Substantia nigra (tissue), 51 donors: ENCODE measurements at places on chromosomes 2 and 18.

DNA sequence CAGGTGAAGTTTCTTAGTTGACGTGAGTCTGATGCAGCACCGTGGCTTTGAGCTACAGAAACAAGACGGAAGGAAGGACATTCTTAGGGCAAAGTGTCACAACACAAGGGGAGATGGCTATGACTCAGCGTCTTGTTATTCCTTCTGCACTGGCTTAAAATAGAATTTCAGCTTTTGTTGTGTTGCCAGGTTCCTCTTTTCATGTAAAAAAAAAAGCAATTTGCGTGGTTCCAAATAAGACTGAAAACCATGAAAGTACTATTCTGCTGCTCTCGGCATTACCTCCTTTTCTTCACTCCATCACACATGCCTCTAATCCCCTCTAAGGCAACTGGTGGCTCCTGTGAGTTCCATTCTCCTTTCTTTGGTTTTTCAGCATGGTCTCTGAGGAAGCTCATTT lies 150.1 kb downstream of the ANTXR1 start:
- DNase-seq: no peak

DNA sequence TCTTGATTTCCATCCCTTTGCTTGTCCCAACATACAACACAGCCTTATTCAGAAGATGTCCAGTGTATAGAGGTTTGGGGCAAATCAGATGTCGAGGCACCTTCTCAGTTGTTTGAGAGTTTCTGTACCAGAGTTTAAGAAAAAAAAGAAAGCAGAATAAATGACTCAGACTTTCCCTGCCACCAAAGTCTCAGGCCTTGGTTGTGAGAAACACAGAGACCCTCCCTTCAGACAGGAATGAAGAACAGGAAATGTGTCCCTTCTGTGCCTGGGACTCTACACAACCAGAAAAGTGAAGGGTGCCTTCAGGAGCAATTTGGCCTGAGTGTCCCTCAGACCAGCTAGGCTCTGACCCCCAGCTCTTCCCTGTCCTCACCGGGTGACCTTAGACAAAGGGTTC lies 37.3 kb upstream of the REL start:
- no peak for DNase-seq

DNA sequence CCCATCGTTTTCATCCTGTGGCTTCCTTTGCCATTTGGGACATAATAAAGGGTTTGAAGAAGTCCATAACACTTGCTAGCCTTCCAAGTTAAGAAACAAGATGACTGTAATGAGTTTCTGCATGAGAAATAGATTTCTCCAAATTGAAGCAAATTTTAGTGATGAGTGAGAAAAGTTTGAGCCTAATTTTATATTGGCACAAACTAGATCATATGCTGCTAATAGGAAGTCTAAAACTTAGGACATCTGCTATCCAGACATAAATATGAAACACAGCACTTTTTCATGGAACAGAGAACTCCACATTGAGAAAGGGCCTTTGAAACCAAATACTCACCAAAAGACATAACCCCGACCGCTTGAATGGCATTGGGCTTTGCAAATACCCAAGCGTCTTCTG lies 39.8 kb downstream of the SLC38A11 start:
- DNase-seq: no peak

DNA sequence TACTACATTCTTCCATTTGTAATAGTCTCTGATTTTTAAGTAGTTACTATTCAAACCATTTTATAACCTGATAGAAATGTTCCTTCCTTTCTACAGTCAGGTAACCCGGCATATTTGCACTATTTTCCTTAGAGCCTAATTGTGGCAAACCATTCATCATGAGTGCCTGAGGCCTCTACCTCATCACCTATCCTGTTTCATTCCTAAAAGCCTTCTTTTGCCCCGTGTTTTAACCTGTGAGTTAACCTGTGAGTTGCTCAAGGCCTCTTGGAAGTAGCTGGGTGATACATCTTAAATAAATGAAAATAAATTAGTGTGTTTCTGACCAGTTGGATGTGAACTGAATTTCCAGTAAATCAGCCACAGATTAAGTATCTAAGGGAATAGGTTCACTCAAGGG lies 6.5 kb upstream of the KLHL29 start:
- no peak for DNase-seq

DNA sequence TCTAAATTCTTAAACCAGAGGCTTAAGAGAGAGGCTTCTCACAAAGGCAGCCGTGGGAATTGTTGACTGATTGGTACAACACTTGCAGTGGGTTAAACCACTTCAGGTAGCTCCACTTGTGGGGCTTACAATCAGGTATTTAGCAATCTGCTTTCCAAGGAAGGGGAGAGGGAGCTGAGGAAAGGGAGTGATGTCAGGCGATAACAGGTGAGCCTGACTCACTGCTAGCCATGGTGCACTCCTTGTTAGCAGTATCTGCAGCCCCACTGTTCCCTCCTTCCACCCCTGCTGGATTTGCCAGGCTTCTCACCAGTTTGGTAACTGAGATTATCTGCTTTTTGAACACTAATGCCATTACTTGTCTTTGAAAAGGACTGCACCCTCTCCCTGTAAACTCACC lies 1056.7 kb upstream of the FANCL start:
- no peak for DNase-seq

DNA sequence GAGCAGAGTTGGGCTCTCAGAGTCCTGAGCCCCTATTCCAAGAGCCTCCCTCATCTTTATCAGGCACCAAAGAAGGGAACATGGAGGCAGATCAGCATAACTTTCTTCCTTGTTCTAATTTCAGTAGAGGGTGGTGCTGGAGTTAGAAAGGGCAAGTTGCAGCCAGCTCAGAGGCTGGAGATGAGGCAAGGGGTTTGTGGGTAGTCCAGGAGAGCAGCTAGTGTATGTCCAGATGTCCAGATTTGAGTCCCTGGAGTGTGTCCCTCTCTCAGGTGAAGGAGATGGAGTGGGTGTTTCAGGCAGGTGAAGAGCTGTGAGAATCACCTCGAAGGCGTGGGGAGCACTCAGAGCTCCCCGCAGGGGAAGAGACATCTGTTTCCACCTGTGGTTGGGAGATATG lies 478 bp upstream of the PRKAG3 start:
- no peak for DNase-seq

- no peak for DNase-seq
These were observed 163.6 kb upstream of the TMEM200C start for GRCh38 chr18:6058941-6059340.

- DNase-seq: no peak
These were observed 81.1 kb upstream of the EPHA4 start for GRCh38 chr2:221653182-221653581.

GRCh38 chr2:237059155-237059875 lies 26.4 kb upstream of the COPS8 start:
- DNase-seq: no peak

DNA sequence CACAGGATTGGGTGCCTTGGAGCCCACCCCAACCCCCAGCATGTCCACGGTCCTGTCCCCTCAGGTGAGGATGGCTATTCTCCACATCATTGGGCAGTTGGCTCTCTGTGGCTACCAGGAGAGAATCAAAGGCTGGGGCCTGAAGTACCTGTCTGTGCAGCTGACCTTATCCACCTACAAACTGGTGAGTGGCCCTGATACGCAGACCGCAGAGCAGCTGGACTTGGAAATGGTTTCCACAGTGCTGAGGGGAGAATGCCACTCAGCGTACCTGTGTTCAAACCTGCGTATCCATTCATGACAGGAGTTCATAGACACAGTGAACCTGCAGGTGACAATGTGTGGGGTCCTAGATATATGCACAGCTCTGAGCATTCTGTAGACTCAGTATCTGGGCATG lies 21.6 kb downstream of the MROH2A start:
- no peak for DNase-seq

DNA sequence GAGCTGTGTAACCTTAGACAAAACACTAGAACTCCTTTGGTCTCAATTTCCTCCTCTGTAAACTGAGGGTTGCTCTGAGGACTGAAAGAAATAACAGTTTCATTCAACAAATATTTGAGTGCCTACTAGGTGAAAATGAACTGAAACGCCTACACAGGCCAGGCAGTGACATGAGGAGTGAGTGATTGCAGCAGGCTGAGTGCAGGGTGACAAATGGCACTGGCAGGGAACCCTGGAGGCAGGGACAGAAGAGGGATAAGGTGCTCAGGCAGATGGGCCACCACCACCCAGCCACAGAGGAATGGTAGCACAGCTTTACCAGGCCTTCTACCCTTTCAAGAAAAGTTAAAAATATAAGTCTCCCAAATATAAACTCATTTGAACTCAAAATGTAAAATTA lies 11.5 kb upstream of the RNU4ATAC start:
- DNase-seq: no peak

- DNase-seq: no peak
These were observed 5.7 kb downstream of the TEX261 start for GRCh38 chr2:70988726-70989648.
